NB4 (cell line): ENCODE measurements at places on chromosomes 4 and X.

- peak; percentile 80 for DNase-seq
Measured at GRCh38 chrX:49175435-49176274, 4.0 kb downstream of the PLP2 start.

GRCh38 chrX:135531813-135532212, 11.4 kb downstream of the INTS6L start:
- peak; percentile 9 for DNase-seq

DNA sequence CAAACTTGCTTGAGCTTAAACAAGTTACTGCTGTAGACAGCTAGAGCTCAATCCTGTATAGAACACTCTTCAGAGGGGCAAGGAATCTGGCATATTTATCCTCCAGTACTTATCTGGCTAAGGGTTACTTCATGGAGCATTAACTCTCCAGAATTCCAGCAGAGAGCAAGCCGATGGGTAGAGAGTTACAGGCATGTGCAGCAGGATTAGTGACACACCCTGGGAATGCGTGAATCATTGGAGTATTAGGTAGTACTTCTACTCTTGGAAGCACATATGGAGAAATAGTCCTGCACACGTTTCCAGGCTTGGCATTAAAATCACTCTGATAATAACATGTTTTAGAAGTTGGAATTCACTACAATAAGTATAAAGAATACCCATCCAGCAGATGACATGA, 35.4 kb downstream of the GRXCR1 start:
- no peak for DNase-seq

DNA sequence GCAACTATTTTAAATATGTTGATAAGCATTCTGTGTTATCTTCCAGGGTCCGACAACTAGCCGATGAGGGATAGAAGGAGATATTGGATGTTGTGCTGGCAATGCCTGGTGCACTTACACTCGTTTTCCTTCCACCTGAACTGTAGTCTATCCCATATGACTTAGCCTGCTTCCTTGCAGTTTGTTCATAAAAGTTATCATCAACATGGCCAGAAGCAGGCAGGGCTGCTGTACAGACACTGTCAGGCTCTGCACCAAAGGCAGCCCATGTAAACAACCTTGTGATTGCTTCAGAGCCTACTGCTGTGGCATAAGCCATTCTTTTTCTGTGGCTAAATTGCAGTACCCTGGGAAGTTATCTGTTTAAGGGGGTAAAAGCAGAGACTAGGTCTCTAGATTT, 1.6 kb downstream of the MAPK10 start:
- DNase-seq: no peak

DNA sequence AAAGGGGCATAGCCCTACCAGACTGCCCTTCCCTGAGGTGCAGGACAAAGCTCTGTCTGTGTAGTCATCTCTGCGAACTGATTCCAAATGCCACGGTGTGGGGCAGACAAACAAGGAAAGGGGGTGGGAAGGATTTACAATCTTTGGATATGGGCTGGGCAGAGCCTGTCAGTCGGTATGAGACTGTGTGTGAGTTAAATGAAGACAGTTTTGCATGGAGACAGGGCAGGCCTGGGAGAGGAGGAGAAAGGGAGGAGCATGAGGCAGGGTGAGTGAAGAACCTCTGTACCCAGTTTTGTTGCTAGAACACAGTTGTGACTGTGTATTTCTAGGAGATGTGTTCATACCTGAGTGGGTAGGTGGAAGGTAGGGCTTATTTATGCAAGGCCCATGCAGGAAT, 59.4 kb upstream of the MSN start:
- no peak for DNase-seq
